IPS DF 6.9 (cell line): ENCODE measurements at places on chromosomes 16 and 17.

- H3K27me3 ChIP-seq, result no peaks in the 10 kb centered on the region
- no peak overlapping the region; the same call in 1 of the 2 replicates for H3K4me3 ChIP-seq
- H3K4me1 ChIP-seq, result no peaks in the 10 kb centered on the region
- H3K27ac ChIP-seq, result no peak overlapping the region
- no peaks in the 10 kb centered on the region for H3K36me3 ChIP-seq
These were observed 15.9 kb upstream of the ARHGAP17 start for GRCh38 chr16:25031132-25031440.

DNA sequence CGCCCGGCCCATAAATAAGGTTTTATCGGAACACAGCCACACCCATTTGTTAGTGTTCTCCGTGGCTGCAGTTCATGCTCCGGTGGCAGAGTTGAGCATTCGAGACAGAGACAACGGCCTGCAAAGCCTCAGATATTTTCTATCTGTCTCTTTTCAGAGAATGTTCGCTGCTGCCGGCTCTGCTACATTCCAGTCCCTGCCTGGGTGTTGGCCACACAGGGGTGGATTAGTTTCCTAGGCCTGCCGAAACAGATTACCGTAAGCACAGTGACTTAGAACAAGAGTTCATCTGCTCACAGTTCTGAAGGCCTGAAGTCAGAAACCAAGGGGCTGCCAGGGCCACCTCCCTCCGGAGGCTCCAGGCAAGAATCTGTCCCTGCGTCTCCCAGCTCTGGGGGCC is 19.1 kb upstream of the GSG1L start:
- no peak overlapping the region for H3K4me3 ChIP-seq
- H3K27me3 ChIP-seq, result no peaks in the 10 kb centered on the region
- no peaks in the 10 kb centered on the region; the same call in 1 of the 2 replicates for H3K4me1 ChIP-seq

DNA sequence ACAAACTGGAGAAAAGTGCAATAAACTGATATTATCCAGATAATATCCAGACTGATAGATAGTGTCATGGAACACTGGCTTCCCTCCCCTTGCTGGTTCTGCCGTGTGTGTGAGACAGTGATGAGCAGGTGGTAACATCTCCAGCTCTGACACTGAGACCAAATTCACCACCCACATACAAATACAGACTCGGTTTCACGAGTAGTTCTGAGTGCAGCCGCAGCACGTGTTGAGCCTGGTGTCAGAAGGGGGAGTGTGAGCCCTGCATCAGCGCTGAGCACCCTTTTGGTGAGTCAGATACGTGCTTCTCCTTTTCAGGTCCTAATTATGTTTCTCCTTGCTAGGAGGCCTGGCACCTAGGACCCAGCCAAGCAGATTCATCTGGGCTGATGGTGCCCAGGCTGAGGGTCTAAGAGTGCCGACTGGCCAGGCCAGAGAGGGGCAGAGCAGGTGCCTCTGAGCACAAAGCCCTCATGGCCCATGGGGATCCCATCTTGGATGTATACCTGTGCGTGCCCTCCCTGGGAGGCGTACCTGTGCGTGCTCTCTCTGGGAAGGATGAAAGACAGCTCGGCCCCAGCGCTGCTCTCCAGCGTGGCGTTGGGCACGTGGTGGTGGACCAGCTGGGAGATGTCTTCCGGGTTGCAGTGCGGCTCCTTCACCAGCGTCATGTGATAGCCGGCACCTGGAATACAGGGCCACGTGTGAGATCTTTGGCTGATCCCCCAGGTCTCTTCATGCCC is 27.3 kb upstream of the RNPS1 start:
- no peak overlapping the region for H3K4me3 ChIP-seq
- H3K36me3 ChIP-seq, result no peaks in the 10 kb centered on the region
- H3K27me3 ChIP-seq, result no peaks in the 10 kb centered on the region
- no peak for DNase-seq

- no peaks in the 10 kb centered on the region for H3K27me3 ChIP-seq
- peaks cover 4% of the 10 kb centered on the region; the same call in 1 of the 2 replicates for H3K4me1 ChIP-seq
- no peak overlapping the region for H3K4me3 ChIP-seq
- peaks cover 3% of the 10 kb centered on the region; the same call in 1 of the 2 replicates for H3K36me3 ChIP-seq
These were observed 78.3 kb downstream of the SOCS1 start for GRCh38 chr16:11177578-11178160.

GRCh38 chr17:4440690-4441686 is 7.2 kb downstream of the SPNS3 start:
- no peak overlapping the region for H3K27ac ChIP-seq
- no peaks in the 10 kb centered on the region for H3K27me3 ChIP-seq
- no peaks in the 10 kb centered on the region for H3K36me3 ChIP-seq
- H3K4me3 ChIP-seq, result no peak overlapping the region
- DNase-seq, result no peak
- no peaks in the 10 kb centered on the region for H3K4me1 ChIP-seq

- no peak overlapping the region for H3K27ac ChIP-seq
- H3K4me3 ChIP-seq, result no peak overlapping the region
- no peaks in the 10 kb centered on the region for H3K27me3 ChIP-seq
- no peaks in the 10 kb centered on the region for H3K36me3 ChIP-seq
These were observed 77.1 kb upstream of the RPL38 start for GRCh38 chr17:74126179-74126900.

GRCh38 chr16:15894571-15895374 is 6.4 kb upstream of the CEP20 start:
- no peaks in the 10 kb centered on the region for H3K27me3 ChIP-seq
- H3K27ac ChIP-seq, result no peak overlapping the region
- H3K36me3 ChIP-seq, result no peaks in the 10 kb centered on the region
- no peaks in the 10 kb centered on the region for H3K4me1 ChIP-seq
